Cardiac septum (tissue), 1 donor: ENCODE measurements at places on chromosomes 1 and 21. TPM values are rescaled to one million over a fixed set of nuclear protein-coding genes. Genes with fewer than 3 reads are reported as not detected.

- DNase-seq, result peak; percentile 91
Observed at GRCh38 chr1:9900142-9901043, 9.7 kb downstream of the CTNNBIP1 start.

DNA sequence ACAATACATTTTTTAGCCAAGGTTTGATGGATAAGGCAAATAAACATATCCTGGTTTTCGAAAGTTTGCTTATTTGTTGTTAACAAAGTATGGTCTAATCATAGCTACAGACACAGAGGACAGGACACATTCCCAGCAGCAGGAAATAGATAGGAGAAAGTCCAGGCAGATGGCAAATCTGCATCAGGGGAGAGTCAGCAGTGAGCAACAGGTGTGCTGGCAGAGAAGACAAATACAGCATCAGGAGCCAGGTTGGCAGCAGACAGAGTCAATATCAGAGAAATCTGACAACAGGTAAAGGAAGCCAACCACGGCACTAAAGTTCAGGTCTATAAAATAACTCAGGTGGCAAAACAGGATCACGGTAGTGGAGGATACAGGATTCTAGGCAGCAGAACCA is 210.7 kb upstream of the PTBP2 start:
- no peak for DNase-seq

GRCh38 chr1:79749607-79750006 is 743.1 kb upstream of the ADGRL4 start:
- DNase-seq, result no peak

DNA sequence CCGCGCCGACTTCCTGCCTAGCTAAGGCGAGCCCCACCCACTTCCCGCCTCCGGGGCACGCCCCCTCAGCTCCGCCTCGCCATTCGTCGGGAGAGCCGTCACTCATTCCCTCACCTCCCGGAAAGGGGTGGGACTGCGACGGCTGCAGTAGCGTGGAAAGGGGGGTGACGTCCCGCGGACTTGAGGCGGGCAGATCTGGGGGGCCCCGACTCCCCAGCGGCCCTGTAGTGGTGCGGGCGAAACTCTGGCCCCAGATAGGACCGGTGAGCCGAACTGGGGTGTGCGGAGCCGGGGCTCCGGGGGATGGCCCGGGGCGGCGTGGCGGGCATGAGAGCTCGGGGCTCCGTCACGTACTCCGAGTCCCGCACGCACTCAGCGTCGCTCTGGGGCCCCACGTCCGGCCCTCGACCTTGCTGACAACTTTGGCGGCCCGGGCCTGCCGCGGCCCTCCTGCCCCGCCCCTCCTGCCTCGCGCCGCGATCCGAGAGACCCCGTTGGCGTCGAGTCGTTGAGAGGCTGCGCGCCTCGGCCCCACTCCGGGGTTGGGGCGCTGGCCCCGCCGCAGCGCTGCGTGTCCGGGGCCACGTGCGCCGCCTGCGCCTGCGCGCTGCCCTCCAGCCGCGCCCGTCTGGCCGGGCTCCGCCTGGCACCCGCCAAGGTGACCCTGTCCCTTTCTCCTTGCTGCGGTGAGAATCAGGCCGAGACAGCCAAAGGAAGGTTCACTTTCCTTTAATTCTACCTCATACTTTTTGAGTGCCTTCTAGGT is 395 bp upstream of the ENO1 start:
- DNase-seq, result peak; percentile 99

GRCh38 chr1:90833466-90834110 is 116.5 kb upstream of the BARHL2 start:
- no peak for DNase-seq

GRCh38 chr1:145751491-145752037 is 32.3 kb downstream of the CD160 start:
- DNase-seq, result no peak

GRCh38 chr1:93707956-93708355 is 26.3 kb upstream of the BCAR3 start:
- peak; percentile 53 for DNase-seq

GRCh38 chr1:44512313-44512885 is 107.3 kb downstream of the RNF220 start:
- DNase-seq, result no peak

GRCh38 chr21:28431022-28431421 is 561.7 kb downstream of the LTN1 start:
- no peak for DNase-seq

- no peak for DNase-seq
Observed at GRCh38 chr1:246631426-246631825, 65.2 kb downstream of the CNST start.

- no peak for DNase-seq
Observed at GRCh38 chr1:150321826-150322166, 463 bp downstream of the PRPF3 start.

DNA sequence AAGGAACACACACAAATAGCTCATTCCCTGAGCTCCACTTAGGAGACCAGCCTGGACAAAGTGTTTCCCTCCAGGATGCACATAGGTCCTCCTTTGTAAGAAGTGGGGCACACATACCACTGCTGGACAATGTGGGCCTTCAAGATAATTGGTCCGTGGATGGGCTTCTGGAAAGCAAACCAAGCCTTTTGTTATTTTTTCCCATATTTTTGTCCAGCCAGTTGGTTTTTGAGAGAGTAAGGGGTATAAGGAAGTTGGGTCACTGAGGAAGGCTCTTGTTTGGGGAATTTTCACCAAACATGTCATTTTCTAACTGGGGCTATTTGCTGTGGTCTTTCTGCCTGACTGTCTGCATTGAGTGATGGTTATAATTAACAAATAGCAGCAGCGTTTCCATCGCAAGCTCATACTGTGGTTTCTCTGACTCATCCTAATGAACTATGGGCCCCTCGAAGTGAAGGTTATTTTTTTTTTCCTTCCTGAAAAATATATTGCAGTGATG is 306.3 kb upstream of the DUSP10 start:
- DNase-seq, result no peak

Gene PRAMEF17
- total RNA-seq, result not detected

Gene OR2L8
- not detected for total RNA-seq

Gene DPT
- 32.1 TPM for total RNA-seq

Gene VHLL
- not detected for total RNA-seq

Gene MEX3A
- total RNA-seq, result 0.24 TPM

Gene PTPRC
- 11.4 TPM for total RNA-seq

Gene TMCC2
- total RNA-seq, result 4.0 TPM
